ENCODE measurements at places on chromosomes 2 and 18. TPM values are rescaled to one million over a fixed set of nuclear protein-coding genes. Genes with fewer than 3 reads are reported as not detected.

CD28 gene
- 53.6 TPM for total RNA-seq

HOXD9 gene
- total RNA-seq: not detected

SP140 gene
- total RNA-seq: 316 TPM

SLC5A7 gene
- not detected for total RNA-seq

KCNE4 gene
- total RNA-seq: not detected

RESP18 gene
- total RNA-seq: not detected

LYPD6 gene
- not detected for total RNA-seq

ATG16L1 gene
- total RNA-seq: 35.5 TPM

DNAJC5G gene
- not detected for total RNA-seq

AQP12B gene
- total RNA-seq: not detected

SULT1C4 gene
- total RNA-seq: not detected

RAB6C gene
- not detected for total RNA-seq

STPG4 gene
- total RNA-seq: not detected

MLPH gene
- not detected for total RNA-seq

COLEC12 gene
- not detected for total RNA-seq

BIN1 gene
- total RNA-seq: 48.1 TPM

Measured in activated T-helper 2 cell treated with anti-CD3 and anti-CD28 coated beads, Interferon-gamma antibody, Interleukin-2, Interleukin-4, amounts not matched to agents 10 μg/mL and 5 μg/mL and 100 μg/mL, durations not matched to agents 14 hours and 24 hours and 36 hours (primary cell).